Right renal cortex interstitium (tissue), 3 donors: ENCODE measurements at places on chromosomes 3 and 15.

- no peak for DNase-seq
Measured at GRCh38 chr15:68503791-68504680, 72.1 kb upstream of the ITGA11 start.

GRCh38 chr3:118537454-118537853 lies 497.2 kb downstream of the IGSF11 start:
- no peak for DNase-seq

- no peak for DNase-seq
Measured at GRCh38 chr15:59060348-59060747, 44.6 kb upstream of the CCNB2 start.

GRCh38 chr3:156792945-156793344 lies 33.2 kb upstream of the LEKR1 start:
- no peak for DNase-seq

GRCh38 chr15:83082730-83083386 lies 15.8 kb upstream of the BTBD1 start:
- DNase-seq = no peak

DNA sequence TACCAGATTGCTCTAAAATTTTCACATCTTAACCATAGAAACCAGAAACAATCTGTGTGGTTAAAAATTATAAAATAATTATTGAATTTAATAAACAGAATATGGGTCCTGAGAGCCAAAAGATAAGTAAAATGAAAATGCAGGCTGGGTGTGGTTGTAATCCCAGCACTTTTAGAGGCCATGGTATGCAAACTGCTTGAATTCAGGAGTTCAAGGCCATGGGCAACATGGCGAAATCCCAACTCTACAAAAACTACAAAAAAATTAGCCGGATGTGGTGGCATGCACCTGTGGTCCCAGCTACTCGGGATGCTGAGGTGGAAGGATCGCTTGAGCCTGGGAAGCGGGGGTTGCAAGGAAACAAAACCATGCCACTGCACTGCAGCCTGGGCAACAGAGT lies 236.1 kb downstream of the STAG1 start:
- no peak for DNase-seq

DNA sequence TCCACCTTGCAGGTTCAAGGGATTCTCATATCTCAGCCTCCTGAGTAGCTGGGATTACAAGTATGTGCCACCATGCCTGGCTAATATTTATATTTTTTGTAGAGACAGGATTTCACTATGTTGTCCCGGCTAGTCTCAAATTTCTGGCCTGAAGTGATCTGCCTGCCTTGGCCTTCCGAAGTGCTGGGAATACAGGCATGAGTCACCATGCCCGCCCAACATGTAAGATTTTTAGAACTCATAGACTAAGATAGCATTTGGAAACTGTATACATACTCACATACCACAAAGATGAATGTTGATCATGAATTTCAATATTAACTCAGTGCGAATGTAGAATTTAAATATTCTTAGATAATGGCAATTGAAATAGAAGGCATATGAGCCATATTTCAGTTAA lies 718.9 kb downstream of the NLGN1 start:
- DNase-seq = no peak
